ENCODE measurements at places on chromosomes 5 and 9.

DNA sequence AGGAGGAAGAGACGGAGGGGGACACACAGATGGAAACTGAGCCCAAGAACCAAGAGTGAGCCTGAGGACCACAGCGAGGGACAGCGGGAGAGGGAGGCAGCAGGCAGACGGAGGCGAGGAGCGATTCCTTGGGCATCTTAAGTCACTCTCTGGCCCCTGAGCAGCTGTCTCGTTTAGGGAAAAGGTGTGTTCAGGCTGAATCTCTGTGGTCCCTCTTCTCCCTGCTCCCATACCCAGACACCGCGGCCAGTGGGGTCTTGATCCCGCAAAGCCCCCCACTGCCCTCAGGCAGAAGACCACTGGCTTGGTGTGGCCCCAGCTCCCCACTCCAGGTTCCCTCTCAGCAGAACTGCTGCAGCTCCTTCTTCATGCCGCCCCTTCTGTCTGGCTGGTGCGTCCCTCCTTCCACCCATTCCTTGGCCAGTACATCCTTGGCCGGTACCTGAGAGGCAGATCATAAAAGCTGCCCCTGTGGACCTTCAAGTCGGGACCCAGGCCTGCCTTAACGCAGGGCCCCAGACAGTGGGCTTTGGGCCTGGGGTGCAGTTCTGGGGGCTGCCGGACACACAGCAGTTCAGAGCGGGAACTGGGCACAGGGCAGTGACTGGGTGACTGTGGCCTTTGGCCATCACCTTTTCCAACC, 5.8 kb upstream of the RALGDS start:
- DNase-seq, result no peak

GRCh38 chr5:152366716-152367115, 38.4 kb downstream of the NMUR2 start:
- DNase-seq, result no peak

DNA sequence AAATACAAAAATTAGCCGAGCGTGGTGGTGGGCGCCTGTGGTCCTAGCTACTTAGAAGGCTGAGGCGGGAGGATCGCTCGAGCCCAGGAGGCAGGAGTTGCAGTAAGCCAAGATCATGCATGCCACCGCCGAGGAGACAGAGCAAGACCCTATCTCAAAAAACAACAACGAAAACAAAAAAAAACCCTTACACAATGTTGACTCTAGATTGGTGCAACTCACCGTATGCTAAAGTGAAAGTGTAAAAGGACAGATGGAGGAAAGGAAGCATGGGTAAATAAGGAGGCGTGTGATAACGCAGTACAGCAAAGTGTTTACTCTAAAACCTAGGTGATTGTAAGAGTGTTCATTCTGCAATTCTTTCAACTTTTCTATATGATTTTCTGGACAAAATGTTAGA, 15.9 kb upstream of the RUFY1 start:
- no peak for DNase-seq

DNA sequence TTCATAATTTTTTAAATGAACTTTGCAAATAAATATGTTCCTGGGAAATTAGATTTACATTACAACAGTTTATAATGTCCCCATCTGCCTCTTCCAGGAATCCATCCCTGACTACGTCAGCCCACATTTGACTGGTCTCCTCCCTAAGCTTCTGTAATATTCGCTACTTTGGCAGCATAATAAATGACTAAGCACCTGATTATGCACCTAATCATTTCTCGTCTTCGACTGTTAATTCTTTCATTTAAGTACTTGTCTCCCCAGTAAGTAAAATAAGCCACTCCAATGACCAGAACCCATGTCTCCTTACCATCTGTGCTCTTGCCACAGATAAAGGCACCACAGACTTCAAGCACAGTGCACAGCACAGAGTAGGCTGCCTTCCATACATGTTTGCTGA, 122.7 kb downstream of the DENND1A start:
- no peak for DNase-seq

DNA sequence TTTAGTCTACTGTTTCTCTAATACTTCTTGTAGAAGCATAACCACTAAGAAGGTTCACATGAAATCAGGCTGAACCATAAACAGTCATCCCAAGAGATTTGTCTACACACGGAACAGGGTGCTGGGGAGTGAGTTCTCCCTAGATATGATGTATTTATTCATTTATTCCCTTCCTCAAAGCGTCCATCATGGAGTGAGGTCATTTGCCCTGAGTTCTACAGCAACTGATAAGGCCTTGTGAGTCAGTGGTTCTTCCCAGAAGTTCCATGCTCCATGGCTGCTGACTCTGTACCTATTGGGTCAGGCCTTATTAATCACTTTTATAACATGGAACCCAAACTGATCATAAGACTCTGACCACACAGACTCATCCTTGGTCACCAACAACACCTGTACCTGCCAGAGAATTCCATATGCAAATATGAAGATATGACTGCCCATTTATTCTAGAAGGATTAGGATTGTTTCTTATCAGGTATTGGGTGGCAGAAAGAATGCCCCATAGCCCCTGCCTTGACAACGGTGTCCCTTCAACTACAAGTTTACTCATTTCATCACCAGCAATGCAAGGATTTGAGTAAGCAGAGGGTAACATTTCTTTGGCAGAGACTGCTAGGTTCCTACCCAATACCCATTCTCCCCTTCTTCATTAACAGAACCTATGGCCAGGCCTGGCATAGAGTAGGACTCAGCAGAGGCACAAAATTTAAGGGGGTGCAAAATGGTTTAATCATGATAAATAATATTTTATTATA, 118.1 kb downstream of the LHFPL2 start:
- no peak for DNase-seq

DNA sequence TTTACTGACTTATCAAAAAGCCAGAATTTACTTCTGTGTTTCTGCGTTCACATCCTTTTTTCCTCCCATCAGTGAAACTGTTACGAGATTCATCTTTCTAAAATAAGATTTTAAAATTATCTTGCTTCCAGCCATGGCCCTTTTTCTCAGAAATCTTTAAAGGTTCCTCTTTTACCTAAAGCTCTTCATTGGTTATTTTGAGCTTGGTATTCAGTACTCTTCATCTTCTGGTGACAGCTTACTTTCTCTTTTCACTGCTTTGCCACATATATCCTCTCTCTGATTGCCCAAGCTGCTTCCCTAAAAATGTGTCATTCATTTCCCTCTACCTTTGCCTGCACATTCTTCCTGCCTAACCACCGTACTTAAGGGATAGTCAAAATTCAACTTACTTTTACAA, 32.3 kb downstream of the TGFBR1 start:
- DNase-seq, result no peak

GRCh38 chr5:1568201-1568979, 44.6 kb upstream of the LPCAT1 start:
- DNase-seq, result no peak

DNA sequence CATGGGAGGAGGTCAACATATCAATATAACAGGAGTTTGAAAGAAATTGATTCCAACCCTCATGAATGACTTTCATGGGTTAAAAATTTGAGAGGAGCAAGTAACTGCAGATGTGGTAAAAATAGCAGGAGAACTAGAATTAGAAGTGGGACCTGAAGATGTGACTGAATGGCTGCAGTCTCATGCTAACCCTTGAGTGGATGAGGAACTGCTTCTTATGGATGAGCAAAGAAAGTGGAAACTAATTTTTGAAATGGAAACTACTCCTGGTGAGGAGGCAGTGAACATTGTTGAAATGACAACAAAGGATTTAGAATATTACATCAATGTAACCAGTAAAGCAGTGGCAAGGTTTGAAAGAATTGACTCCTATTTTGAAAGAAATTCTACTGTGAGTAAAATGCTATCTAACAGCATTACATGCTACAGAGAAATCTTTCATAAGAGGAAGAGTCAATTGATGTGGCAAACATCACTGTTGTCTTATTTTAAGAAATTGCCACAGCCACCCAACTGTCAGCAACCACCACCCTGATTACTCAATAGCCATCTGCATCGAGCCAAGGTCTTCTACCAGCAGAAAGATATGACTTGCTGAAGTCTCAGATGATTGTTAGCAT, 1683.2 kb downstream of the MAT2B start:
- DNase-seq, result no peak

- no peak for DNase-seq
Observed at GRCh38 chr9:20315677-20316076, 306.6 kb downstream of the MLLT3 start.

GRCh38 chr5:65512170-65512937, 30.6 kb upstream of the ADAMTS6 start:
- DNase-seq, result no peak

GRCh38 chr9:4042991-4043390, 256.9 kb downstream of the GLIS3 start:
- DNase-seq, result no peak

DNA sequence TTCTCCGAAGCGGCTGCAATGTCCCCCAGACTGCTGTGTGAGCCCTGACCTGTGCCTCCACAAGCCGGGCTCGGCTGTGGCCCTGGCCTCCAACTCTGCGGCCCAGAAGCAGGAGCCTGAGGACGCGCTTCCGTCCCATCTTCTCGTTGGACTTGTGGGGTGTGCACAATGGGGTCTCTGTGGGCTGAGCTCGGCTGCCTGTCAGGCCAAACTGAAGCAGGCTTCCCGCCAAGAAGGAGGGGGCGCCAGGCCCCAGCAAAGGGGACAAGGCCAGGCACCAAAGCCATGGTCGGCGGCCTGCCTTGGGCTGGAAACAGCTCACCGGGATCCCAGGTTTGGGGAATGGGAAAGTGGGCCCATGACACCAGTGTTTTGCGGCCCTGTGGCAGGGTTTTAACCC, 4.1 kb downstream of the NOTCH1 start:
- no peak for DNase-seq

DNA sequence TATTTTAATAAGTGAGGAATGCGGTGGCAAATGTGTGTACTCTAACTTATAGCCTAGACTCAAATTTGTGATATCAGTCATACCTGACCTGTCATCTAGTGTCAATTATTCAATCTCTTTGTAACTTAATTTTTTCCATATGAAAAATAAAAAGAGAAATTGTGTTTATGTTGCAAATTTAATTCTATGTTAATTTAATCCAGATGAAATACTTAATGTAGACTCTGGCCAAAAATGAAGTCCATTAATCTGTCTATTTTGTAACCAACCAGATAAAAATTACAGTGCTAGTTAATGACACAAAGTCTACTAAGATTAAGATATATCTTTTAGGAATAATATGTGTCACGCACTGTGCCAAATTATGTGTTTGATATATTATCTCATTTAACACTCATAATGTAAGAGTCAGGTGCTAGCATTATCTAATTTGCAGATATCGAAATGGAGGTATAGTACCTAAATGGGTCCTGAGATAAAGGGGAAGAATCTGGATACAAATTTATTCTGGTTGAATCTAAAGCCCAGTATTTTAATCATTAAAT, 712.1 kb downstream of the KCTD16 start:
- DNase-seq, result no peak

- DNase-seq, result no peak
Observed at GRCh38 chr5:150134198-150134588, 21.5 kb downstream of the PDGFRB start.

- no peak for DNase-seq
Observed at GRCh38 chr5:77133061-77133758, 46.1 kb upstream of the ZBED3 start.

DNA sequence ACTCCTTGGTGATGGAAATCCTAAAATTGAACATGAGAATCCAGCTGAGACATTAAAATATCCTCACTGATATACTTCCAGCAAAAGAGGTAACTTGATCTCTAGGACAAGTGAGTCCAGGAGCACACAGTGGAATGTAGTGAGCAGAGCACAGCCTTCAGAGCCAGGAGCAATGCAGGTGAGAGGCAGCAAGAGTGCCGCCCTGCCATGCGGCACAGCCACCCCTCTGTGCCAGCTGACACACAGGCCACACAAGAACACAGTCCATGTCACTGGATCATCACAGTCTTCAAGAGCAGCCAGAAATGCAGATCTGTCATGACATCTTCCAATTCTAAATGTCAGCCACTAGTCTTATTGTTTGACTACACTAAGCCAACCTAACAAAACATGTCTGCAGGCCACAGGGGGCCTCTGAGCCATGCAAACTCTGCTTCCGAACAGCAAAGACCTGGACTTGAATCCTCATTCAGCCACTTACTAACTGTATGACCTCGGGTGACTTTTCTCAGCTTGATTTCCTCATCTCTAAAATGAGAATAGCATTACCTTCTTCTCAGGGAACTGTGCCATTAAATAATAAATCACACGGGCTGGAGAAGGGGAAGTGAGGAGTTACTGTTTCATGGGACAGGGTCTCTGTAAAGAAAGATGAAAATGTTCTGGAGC, 47.0 kb downstream of the CCDC125 start:
- DNase-seq, result no peak

DNA sequence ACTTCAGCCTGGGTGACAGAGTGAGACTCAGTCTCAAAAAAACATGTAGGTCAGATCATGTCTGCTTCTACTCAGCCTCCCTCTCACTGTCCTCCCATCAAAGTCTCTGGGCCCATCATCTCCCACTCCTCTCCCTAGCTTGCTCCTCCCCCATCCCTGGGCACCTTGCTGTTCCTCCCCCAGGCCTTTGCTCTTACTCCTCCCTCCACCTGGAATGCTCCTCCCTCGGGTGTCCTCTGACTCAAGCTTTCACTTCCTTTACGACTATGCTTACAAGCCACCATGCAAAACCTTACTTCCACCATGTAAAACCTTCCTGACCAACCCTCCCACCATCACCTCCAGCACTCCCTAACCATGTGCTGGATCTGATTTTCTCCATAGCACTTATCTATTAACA, 51.5 kb downstream of the MTMR12 start:
- no peak for DNase-seq

DNA sequence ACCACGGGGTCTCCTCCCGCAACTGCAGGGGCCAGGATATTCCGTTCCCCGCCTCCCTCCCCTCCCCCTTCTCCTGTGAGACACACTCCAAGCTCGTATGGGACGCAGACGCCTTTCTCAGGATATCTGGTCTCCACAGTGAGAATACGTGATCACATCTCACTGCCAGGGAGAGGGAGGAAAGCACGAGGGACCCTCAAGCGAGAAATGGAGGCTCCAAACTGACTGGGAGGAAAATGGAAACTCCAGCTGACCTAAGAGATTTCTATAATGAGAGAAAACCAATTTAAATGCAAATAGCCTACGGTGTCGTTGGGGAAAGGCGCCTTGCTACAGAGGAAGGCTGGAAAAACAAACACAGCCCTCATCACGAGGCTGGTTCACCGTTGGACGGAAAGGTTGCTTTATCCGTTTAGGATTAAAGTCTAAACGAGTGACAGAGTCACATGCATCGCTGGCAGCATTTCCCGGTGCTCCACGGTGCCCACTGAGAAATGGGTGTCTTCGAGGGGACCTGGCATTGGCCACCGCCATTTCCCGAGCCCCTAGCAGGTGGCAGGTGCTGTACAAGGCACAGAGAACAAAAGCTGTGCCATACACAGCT, 116.9 kb upstream of the CPEB4 start:
- DNase-seq, result no peak

DNA sequence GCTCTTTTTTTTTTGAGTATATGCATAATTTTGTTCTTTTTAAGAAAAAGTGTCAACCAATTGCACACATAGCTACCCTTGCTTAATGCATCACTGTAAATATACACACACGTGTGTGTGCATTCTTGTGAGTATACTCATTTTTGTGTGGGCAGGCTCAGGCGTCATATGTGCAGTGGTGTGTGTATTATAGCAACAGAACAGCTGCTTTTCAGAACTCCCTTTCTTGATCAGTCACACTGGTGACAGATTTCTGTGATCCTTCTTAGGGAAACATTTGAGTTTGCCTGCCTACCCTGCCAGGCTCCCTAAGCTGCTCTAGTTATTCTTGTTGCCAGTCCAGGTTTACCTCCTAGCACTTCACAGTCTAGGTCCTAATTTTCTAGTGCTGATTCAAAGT, 287.0 kb upstream of the SEMA6A start:
- DNase-seq, result no peak

- DNase-seq, result no peak
Observed at GRCh38 chr5:10018201-10019069, 231.3 kb downstream of the ATPSCKMT start.

- DNase-seq, result no peak
Observed at GRCh38 chr9:37947977-37948376, 44.0 kb upstream of the SLC25A51 start.
